ENCODE measurements at places on chromosomes 12 and 14. TPM values are rescaled to one million over a fixed set of nuclear protein-coding genes. Genes with fewer than 3 reads are reported as not detected.

The KERA gene
- not detected for polyA plus RNA-seq

The PPP2R5E gene
- 36.2 TPM for polyA plus RNA-seq

The SH2B3 gene
- 14.2 TPM for polyA plus RNA-seq

- no peaks in the 10 kb centered on the region for H3K4me1 ChIP-seq
- no peaks in the 10 kb centered on the region for H3K27me3 ChIP-seq
- no peak overlapping the region for H3K27ac ChIP-seq
- no peak for DNase-seq
- no peaks in the 10 kb centered on the region for H3K36me3 ChIP-seq
Measured at GRCh38 chr12:7756993-7757392, 8.0 kb upstream of the NANOGNB start.

DNA sequence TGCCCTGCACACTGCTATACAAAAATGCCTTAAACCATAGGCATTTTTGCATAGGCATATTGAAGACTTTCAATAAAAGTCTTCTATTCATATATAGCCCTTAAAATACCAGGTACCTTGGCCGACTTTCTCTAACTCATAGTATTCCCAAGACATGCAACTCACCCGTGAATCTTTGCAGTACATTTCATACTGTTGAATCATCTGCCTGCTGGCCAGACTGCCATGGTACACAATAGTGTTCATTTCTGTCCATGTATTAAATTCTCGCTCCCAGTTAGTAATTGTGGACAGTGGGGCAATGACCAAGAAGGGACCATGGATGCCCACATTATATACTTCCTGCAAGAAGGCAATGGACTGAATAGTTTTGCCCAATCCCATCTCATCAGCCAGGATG lies 24.3 kb upstream of the SUPT16H start:
- no peaks in the 10 kb centered on the region for H3K27me3 ChIP-seq
- no peak for DNase-seq
- no peaks in the 10 kb centered on the region for H3K4me1 ChIP-seq

- no peak overlapping the region for H3K27ac ChIP-seq
- H3K4me1 ChIP-seq, result peaks cover 20% of the 10 kb centered on the region
- H3K4me3 ChIP-seq, result no peak overlapping the region
- H3K27me3 ChIP-seq, result no peaks in the 10 kb centered on the region
Measured at GRCh38 chr12:3741882-3742672, 10.8 kb downstream of the CRACR2A start.
